ENCODE measurements at places on chromosomes 6 and 20. TPM values are rescaled to one million over a fixed set of nuclear protein-coding genes. Genes with fewer than 3 reads are reported as not detected.

GID8 gene
- total RNA-seq, result 40.2 TPM

PKIG gene
- total RNA-seq, result 64.9 TPM

DNA sequence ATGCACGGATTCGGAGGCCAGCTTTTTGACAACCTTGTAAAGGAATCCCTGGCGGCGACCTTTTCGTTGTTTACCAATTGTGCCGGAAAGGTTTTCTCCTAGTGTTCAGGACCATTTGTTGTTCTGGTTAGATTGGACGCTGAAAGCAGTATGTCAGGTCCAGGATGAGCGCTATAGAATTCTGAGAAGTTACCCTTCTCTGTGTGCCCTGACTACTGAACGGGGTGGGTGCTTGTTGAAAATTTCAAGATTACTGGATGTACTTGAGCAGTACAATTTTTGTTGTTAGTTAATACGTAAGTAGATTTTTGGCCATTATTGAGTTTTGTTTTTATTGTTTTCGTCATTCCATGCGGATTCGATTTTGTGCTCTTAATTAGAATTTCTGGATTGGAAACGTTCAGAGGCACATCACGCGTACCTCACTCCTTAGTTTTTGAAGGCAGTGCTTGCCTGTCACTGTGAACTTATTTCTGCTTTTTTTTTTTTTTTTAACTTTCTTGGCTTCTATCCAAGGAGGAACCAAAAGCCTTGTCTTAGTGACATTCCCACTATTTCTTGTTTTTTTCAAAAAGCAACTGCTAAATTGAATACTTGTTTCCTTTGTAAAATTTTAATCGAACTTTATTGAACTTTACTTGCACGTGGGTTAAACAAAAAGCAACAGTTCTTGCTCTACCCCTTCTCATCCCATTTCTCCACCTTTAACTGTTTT, 898 bp downstream of the XRN2 start:
- peak; percentile 16 for DNase-seq

- DNase-seq, result peak; percentile 45
Observed at GRCh38 chr6:167734662-167735083, 92.0 kb upstream of the AFDN start.

- DNase-seq, result no peak
Observed at GRCh38 chr20:46696791-46697279, 7.6 kb upstream of the TP53RK start.
